ENCODE measurements at places on chromosomes 3 and 15.

- peak; percentile 66 for DNase-seq
Observed at GRCh38 chr3:151281671-151282324, 3.5 kb upstream of the P2RY14 start.

DNA sequence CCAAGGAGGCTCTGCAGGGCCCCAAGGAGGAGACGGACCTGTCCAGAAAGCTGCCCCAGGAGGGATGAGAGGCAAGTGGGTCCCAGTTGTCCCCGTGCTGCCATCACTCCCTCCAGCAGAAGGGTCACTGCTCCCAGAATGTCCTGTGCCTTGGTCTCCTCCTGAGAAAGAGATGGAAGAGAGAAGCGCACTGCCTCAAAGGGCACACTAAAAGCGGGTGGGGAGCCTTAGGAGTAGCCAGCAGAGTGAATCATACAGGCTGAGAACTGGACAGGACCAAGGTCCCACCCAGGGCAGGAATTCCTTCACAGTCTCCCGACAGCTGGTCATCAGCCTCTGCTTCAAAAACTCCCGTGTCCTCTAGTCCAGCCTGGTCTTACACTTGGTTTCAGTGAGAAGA lies 4.6 kb downstream of the THPO start:
- DNase-seq, result no peak

DNA sequence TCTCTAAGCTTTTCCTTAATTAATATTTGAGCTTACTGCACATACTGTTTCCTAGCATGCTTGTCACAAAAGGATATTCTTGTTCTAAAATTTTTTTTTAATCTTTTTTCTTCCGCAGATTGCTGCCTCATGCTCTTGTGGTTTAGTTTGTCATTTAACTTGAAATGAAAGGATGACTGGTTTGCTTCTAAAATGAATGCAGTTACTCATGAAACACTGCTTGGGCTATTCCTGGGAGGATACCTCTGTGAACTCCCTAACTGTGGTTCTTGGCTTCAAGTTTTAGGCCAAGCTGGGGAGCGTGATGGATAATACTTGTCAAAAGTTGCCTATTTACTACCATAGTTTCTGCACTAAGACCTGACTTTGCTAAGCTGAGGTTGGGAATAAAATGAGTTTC lies 64.0 kb downstream of the USP13 start:
- peak; percentile 44 for DNase-seq

DNA sequence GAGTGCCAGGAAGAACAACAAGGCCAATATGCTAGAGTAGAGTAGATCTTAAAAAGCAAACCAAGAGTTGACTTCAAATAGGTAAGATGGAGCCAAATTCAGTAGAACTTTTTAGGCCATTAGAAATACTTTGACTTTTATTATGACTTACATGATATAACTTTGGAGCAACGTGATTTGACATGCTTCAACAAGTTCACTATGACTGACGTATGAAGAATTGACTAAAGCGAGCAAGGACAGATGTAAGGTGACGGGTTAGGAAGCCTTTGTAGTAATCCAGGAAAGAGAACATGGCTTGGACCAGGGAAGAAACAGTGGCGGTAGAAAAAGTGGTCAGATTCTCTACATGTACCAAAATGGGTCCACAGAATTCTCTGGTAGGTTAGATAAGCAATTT lies 4.9 kb upstream of the ZNF385D start:
- no peak for DNase-seq

DNA sequence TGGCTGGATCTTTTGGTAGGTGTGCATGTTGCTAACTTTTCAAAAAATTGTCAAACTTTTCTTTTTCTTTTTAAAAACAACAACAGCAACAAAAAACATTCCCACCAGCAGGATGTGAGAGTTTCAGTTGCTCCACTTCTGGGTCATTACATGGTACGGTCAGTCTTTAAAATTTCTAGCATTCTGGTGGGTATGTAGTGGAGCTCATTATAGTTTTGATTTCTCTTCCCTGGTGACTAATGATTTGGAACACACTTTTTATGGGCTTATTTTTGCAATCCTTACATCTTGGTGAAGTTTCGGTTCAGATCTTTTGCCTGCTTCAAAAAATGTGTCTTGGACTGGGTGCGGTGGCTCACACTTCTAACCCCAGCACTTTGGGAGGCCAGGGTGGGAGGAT lies 19.3 kb downstream of the ATP1B3 start:
- DNase-seq, result no peak

DNA sequence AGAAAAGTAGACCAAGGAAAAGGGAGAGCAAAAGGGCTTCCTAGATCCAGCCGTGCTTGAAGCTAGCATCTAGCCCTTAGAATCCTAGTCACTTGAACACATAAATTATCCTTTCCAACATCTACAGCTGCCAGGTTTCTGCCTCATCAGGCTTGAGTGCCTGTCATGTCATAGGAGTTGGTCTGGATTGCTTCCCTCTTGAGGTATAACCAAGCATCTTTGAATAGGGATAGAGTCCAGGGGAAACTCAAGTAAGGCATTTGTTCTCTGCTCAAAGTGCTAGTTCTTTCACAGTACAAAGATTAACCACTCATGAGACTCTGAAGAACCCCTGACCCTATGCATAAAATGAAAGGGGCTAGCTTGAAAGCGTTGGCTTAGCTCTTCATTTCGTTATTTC lies 72.3 kb downstream of the SLCO3A1 start:
- DNase-seq, result no peak

GRCh38 chr3:105553851-105554250 lies 187.1 kb downstream of the ALCAM start:
- no peak for DNase-seq

DNA sequence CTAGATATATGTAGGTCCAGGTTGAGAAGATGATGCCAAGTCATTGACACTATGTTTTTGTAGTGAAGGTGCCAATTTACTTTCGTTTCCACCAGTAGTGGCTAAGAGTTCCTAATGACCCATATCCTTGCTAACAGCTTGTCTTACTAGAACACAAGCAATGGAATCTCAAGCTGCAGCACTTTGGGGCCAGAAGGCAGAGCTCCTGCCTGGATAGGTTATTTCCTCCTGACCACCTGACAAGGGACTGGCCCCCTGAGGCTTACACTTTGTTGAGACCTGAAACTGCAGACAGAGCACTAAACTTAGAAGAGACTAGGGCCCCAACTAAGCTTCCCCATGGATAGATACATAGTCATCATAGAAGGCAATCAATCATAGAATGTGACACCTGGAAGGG lies 11.7 kb downstream of the ONECUT1 start:
- DNase-seq, result no peak

DNA sequence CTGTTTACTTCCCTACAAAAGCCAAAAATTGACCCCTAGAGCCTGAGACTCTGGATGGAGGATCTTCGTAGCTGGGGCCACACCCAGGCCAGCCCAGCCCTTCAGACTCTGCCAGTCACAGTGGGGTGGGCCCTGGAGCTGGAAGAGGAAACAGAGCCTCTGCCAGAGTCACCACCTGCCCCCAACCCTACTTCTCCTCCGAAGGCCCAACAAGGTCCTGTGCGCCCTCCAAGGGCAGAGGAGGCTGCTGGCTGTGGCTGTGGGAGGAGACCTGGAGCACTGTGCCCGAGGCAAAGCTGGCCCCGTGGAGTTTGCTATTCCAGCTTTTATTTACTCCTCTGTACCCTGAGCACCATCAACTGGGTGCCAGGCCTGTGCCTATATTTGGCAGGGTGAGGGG lies 19.0 kb downstream of the CISH start:
- DNase-seq, result no peak

DNA sequence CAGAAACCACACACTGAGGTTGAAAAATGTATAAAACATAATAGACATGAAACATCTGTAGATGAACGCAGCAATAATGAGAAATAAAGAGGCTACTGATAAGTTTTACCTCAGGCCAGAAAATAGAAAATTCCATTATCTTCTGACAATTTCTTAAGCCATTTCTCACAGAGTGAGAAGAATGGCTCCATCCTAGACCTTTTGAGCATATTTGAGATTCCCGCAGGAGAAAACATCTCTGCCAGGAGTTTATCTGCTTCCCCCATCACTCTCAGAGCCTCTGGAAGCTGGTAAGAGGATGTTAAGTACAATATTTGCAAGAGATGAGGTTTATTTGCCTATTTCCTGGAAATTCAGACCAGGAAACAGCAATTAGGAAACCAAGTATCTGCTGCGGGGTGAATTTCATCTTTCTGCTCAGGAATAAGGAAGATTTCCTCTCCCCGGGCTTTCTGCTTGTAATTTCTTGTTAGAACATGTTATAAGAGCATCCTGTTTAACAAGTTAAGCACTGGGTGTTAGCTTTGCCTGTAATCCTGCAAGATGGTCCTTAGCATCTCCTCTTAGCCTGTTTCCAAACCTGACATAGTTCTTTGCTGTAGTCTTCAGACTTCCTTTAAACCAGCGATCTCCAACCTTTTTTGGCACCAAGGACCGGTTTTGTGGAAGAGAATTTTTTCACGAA lies 54.8 kb downstream of the ATP13A4 start:
- DNase-seq, result no peak

- DNase-seq, result no peak
Observed at GRCh38 chr3:143612541-143612940, 235.7 kb downstream of the SLC9A9 start.

- no peak for DNase-seq
Observed at GRCh38 chr3:50195501-50196252, 4.3 kb downstream of the GNAT1 start.

DNA sequence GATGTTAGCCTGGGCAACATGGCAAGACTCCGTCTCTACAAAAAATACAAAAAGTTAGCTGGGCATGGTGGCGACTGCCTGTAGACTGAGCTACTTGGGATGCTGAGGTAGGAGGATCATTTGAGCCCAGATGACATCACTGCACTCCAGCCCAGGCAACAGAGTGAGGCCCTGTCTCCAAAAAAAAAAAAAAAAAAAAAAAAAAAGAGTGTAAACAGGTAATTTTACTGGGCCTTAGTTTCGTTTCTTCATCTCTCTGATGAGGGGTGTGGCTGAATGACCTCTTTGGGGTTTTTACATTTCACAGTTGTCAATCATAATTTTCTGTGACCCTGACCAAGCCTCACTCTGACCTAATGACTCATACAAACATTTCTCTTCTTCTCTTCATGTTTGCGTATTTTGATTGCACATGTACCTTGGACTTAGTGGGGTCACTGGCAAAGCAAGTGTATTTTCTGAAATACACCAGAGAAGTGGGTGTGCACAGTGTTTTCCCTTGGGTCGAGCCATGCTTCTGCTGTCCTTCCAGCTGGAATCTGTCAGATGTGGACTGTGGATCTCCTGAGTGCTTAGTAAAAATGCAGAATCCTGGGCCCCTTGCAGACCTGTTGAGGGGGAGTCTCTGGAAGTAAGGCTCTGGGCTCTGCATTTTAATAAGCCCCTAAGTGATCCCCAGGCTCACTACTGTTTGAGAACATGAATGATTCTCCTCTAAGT lies 140.5 kb downstream of the FNDC3B start:
- no peak for DNase-seq

- no peak for DNase-seq
Observed at GRCh38 chr3:194893121-194893987, 207.7 kb downstream of the FAM43A start.

DNA sequence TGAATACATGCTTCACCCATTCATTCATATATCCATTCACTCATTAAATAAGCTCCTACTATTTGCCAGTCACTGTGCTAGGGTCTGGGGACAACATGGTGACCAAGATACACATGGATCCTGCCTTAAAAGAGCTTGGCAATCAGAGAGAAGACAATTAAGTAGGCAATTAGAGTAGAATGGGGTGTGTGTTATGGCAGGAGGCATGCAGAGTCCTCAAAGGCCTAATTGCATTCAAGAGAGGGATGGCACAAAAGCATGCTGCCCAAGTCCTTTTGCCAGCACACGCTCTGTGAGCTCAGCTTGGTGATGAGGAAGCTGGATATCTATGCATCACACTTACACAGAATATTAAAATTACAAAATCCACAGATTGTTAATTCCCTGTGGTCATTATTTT lies 2.8 kb upstream of the PRICKLE2 start:
- DNase-seq, result no peak

DNA sequence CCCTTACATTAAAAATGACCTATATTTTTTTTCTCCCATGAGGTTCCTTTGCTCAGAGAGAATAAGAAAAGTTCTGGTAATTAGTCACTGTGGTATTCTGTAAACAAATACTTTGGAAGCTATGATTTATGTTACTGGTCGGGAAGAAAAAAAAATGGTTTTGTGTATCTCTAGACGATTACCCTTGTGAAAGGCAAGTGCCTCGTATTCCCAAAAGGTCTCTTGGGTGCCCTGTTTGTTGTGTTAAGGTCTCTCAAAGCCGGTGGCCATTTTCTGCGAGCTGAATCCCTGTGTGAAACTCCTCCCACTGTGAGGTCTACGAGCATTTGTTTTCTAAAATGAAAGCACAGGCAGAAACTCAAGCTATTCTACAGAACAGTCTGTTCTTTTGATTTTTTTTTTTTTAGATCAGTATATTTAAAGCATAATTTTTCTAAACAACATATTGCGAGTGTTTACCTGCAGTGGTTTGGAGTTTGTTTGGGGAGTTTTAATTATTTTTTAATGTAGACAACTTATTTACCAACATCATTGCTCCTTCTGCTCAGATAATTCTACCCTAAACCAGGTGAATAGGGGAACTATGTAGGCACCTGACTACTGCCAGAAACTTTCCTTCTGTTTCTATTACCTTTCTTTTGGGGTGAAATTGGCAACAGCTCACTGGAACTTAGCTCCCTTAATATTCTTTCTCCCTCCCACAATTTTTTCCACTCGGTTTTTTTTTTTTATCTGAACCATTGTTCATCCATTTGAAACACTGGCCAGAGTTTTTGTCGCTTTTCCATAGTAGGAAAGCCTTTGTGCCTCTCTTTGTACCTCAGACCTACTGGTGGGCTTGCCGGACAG lies 44.0 kb downstream of the ZBTB38 start:
- peak; percentile 76 for DNase-seq

GRCh38 chr3:179949412-179949811 lies 87.3 kb downstream of the PEX5L start:
- no peak for DNase-seq

- no peak for DNase-seq
Observed at GRCh38 chr15:57286446-57287122, 89.7 kb upstream of the CGNL1 start.

- no peak for DNase-seq
Observed at GRCh38 chr3:128357538-128357937, 109.2 kb downstream of the DNAJB8 start.

GRCh38 chr15:75063338-75063737 lies 39.9 kb downstream of the PPCDC start:
- DNase-seq, result no peak

GRCh38 chr3:184734903-184735701 lies 23.2 kb upstream of the MAGEF1 start:
- DNase-seq, result no peak

- no peak for DNase-seq
Observed at GRCh38 chr3:13618836-13619235, 69.9 kb downstream of the FBLN2 start.

GRCh38 chr3:55468251-55468650 lies 18.9 kb downstream of the WNT5A start:
- no peak for DNase-seq

DNA sequence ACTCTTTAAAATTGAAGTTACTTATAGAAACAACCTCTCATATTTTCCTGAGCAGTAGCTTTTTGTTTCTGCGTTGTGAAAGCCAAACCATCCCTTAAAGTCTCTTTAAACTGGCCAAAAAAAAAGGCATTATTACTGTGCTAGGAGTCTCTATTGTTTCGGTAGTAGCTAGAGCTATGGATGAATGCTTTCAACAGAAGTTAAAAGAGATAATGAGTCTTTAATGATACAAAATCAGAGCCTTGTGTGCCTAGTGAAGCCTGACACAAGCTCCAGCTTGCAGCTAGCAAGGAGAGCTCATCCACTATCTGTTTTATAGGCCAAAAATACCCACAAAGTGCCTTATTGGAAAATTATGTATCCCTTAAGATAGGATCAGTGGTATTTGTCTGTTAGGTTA lies 360.4 kb upstream of the CDIN1 start:
- DNase-seq, result no peak

All from AG04450 (cell line).